Mammary epithelial cell (primary cell): ENCODE measurements at places on chromosomes 13 and 19. TPM values are rescaled to one million over a fixed set of nuclear protein-coding genes. Genes with fewer than 3 reads are reported as not detected.

ZNF442 gene
- 2.5 TPM for total RNA-seq

KLF16 gene
- 45.3 and 56.2 TPM in 2 replicates for total RNA-seq

C5AR2 gene
- 0.09 TPM in 1 of 2 replicates, not detected in the other for total RNA-seq

SIGLEC5 gene
- total RNA-seq, result not detected

ZNF256 gene
- total RNA-seq, result 3.7 and 4.6 TPM in 2 replicates

ISOC2 gene
- total RNA-seq, result 65.0 TPM

SLC1A6 gene
- total RNA-seq, result 2.0 and 15.5 TPM in 2 replicates

DACH1 gene
- not detected in 2 replicates for total RNA-seq

STK11 gene
- total RNA-seq, result 57.7 TPM

LILRA6 gene
- total RNA-seq, result not detected in 2 replicates

VSTM2B gene
- not detected in 2 replicates for total RNA-seq

ITGBL1 gene
- 16.7 TPM for total RNA-seq

HPN gene
- 1.0 TPM for total RNA-seq

FAM216B gene
- not detected in 2 replicates for total RNA-seq

ZNF90 gene
- 2.2 TPM for total RNA-seq

GIPR gene
- total RNA-seq, result 0.69 and 1.4 TPM in 2 replicates

BEST2 gene
- not detected in 2 replicates for total RNA-seq

ACP5 gene
- 4.8 and 9.8 TPM in 2 replicates for total RNA-seq

ALKBH6 gene
- 16.2 TPM for total RNA-seq

ONECUT3 gene
- 0.09 TPM in 1 of 2 replicates, not detected in the other for total RNA-seq

DIAPH3 gene
- total RNA-seq, result 8.0 TPM

UBE2L5 gene
- not detected in 2 replicates for total RNA-seq

CDX2 gene
- total RNA-seq, result not detected in 2 replicates

GNG7 gene
- total RNA-seq, result under 0.01 TPM

UFM1 gene
- total RNA-seq, result 67.4 and 104 TPM in 2 replicates

SRRM5 gene
- 0.24 TPM in 1 of 2 replicates, not detected in the other for total RNA-seq

FXYD3 gene
- 344 TPM for total RNA-seq

ANGPTL4 gene
- total RNA-seq, result 75.8 TPM

NXNL1 gene
- total RNA-seq, result not detected

POMP gene
- total RNA-seq, result 89.3 and 91.7 TPM in 2 replicates

KLK15 gene
- total RNA-seq, result not detected
